ENCODE measurements at places on chromosomes 6 and 20.

DNA sequence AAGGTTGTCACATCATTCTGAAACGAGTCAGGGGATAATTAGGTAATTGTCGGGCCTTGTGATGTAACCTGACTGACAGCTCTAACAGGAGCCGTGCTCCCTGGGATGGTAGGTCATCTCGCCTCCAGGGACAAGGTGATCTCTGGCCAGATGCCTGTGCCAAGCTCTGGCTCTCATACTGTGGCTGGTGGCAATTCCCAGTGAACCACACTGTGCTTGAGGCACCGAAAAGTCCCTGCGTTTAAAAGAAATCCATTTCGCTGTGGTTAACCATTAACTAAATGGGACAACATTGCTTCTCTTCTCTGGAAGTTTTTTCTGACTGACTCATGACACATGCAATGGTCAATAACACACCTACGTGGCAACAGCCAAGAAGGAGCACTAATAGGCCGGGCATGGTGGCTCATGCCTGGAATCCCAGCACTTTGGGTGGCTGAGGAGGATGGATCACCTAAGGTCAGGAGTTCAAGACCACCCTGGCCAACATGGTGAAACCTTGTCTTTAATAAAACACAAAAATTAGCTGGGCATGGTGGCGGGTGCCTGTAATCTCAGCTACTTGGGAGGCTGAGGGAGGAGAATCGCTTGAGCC, 669.2 kb downstream of the PRKN start:
- no peak for DNase-seq

- DNase-seq: no peak
Measured at GRCh38 chr6:147858421-147858820, 349.9 kb downstream of the SAMD5 start.

DNA sequence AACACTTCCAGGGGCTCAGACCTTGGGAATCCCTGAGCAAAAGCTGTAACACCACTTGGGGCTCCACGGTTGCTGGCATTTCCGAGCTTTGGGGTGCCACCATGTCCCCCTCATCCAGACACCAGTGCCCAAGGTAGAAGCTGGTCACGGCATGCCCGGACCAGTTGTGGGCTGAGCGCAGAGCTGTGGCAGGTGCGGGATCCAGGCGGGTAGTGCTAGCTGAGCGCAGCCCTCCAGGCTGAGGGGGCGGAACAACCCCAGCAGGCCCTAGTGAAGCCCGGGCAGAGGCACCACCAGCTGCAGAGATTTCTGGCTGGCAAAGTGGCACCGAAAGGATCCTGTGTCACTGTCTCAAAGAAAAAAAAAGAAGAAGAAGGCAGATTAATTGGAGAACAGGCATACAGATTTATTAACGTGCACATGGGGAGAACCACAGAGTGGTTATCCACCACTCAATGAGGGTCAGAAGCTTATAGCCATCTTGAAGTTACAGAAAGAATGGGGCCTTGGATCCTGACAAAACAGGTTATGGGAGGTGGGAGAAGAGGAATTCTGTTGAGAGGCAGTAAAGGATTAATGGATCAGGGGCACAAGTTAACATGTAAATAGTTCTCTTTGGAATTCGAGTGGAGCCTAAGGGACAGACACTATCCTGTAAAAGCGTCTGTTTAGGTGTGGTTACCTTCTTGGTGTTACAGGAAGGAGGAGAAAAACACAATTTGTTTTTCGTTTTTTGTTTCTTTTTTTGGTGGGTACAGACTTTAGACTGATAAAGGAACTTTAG, 107.5 kb downstream of the CD24 start:
- DNase-seq: no peak

DNA sequence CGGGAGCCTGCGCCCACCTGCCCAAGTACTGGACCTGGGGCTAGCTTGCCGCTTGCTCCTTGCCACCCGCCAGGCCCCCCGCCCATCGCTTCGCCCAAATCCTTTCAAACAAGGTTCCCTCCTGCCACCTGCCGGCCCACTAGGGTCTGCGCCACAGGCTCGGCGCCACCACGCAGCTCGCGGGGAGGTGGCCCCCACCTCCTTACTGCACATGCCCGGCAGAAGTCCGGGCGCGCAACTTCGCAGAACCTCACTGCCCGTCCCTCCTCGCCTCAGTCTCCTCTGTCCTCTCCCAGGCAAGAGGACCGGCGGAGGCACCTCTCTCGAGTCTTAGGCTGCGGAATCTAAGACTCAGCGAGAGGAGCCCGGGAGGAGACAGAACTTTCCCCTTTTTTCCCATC, 11.2 kb downstream of the GNAS-AS1 start:
- DNase-seq: no peak

DNA sequence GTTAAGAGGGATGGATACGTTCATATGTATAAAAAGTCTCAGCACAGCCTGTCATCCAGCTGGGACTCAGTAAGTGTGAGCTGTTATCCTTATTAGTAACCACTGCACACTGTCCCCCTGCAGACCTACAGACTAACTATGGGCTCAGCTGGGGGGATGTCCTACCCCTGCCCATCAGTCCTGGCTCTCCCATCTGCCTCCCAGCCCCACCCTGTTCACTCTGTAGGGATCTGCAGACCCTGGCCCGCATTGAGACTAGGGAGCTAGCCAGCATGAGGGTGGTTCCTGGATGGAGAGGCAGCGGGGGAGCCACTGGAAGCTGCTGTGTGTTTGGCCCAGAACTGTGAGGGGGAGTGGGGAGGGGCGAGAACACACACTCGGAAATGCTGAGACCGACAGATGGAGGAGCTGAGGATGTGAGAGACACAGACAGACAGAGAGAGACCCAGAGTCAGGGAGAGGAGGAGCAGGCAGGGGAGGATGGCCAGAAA, 17.1 kb downstream of the XKR7 start:
- no peak for DNase-seq

DNA sequence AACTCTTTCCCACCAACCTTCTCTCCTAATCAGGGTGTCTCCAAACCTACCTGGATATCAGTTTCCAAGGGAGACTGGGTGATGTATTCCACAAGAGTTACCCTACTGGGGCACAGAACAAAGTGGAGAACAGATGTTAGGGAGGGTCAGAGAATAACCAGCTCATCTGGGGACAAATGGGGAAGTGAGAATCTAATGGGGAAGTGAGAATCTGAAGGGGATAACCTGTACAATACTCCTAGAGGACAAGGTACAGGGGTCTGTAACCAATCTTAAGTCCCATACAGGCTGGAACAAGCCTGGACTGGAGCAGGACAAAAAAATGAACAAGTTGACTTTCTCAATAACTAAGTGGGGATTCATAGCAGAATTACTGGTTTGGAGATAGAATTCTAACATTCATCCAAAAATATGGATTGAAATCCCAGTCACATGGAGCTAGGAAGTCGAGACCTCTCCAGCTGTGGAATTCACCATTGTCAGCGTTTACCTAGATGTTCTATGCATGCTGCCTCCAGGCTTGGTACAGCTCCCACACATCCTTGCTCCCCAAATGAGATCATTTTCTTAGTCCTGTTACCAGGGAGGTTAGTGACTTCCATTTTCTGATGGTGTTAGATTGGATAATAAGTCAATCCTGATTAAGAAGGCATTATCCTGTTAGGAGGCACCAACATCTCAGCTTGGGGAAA, 214.8 kb upstream of the MOCS1 start:
- DNase-seq: no peak

DNA sequence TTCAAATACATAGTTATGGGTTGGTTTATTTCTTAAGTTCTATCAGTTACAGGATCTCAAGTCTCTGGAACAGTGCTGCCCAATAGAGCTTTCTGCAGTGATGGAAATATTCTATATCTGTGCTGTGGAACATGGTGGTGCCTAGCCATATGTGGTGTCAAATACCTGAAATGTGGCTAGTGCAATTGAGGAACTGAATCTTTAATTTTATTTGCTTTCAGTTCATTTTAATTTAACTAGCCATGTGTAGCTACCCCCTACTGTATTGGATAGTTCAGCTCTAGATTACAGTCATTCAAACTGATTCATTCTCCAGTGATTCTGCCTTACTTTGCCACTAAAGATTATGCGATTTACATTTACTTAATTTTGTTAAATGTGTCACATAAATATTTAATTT, 503.2 kb downstream of the CDKAL1 start:
- no peak for DNase-seq

DNA sequence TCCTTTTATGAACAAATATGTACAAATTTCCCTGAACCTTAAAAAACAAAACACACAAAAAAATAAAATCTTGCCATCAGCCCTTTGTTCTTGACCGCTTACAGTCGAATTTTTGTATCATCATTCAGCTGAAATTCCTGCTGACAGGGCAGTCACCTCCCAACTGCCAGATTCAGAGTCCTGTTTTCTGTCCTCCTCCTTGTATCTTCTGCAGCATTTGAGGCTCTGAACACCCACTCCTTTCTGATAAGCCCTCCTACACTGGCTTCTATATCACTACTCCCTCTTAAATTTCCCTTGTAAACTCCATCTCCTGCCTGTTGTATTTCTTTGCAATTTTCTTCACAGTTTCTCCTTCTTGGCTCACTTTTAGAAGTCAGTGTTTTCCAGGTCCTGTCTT, 77.8 kb upstream of the CCN6 start:
- DNase-seq: no peak

DNA sequence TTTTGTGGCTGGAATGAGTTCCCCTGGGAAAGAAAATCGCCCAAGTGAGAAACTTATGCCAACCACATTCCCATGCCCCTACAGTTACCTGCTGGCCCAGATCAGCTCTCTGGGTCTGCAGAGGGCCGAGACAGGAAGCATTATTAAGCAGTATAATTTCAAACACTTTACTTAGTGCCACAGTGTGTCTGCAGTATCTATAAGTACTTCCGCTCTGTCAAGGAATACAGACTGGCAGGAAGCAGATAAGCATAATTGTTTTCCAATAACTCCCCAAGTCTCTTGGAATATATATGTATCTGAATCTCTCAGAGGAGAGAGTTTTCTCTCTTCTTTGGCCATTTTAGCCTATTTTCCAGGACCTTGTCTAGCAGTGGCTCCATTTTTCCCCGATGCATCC, 24.9 kb downstream of the SAYSD1 start:
- DNase-seq: no peak

DNA sequence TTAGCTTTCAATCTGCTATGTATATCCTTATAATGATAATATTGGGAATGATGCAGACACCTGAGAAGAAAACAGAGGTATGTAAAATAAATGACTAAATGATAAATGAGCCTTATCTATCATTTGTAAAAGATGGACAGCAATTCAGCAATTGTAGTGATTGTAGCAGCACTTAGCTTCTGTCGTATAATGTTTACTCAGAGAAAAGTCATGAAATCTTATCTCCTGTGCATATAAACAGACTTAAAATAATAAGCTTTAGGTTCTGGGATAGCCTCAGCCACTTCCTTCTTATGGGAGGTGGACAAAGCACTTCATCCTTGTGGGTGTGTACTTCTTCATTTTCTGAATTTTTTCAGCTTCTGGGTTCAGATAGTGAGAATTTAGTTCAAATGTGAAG, 324.8 kb upstream of the MAP3K7 start:
- no peak for DNase-seq

GRCh38 chr6:139338795-139339194, 35.7 kb downstream of the CITED2 start:
- DNase-seq: no peak

- no peak for DNase-seq
Measured at GRCh38 chr20:53557130-53557529, 36.5 kb downstream of the ZNF217 start.

- DNase-seq: no peak
Measured at GRCh38 chr20:40154514-40154913, 534.5 kb downstream of the MAFB start.

DNA sequence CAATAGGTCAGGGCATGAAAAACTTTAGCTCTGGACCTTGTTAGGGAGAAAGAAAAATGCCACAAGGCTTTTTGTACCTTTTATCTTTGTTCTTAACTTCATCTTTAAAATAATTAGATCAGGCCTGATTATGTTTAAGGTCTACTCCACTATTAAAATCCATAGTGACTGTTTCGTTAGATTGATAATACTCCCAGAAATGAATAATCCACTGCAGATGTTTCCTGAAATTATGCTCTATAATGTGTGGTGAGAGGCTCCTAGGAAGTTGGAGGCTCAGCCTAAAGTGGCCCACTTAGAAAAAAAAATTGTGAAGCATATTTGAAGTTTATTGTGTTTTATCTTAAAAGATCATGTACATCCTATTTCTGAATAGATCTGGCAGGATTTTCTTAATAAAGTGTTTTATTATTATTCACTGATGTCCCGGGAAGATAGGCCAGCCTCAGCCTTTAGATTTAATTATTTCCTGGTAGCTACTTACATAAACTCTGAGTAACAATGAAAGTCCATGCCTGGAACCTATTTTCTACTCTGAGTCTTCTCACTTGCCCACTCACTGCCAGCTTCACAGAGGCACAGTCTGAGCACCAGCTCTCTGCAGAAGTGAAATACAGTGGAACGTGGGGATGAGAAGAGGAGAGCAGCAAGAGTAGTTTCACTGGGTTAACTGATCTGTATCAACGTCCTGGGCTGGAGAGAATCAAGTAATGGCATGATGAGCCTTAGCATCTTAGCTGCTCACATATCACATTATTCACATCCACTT, 126.8 kb upstream of the TMEM170B start:
- no peak for DNase-seq

DNA sequence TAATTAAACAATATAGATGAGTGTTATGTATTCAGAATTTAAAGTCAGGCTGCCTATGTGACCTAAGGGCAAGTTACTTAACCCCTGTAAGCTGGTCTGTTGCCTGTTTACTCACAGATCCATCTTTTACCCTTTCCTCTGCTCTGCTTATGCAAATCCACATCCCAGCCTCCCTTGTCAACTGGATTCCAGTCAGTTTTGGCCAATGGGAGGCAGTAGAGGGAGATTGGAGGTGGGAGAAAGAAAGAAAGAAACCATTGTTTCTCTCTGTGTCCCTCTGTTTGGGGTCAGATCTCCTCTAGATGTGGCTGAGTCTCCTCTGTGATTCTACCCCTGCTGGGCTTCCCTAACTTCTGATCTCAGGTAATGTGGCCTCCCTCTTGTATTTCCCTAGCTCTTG, 266.8 kb upstream of the PLN start:
- no peak for DNase-seq

GRCh38 chr6:21616005-21616404, 22.5 kb downstream of the SOX4 start:
- DNase-seq: no peak

- no peak for DNase-seq
Measured at GRCh38 chr6:2179241-2179640, 66.2 kb downstream of the GMDS start.

- no peak for DNase-seq
Measured at GRCh38 chr20:59871096-59871495, 62.3 kb downstream of the SYCP2 start.

GRCh38 chr6:2990248-2990931, 9.3 kb upstream of the NQO2 start:
- no peak for DNase-seq

DNA sequence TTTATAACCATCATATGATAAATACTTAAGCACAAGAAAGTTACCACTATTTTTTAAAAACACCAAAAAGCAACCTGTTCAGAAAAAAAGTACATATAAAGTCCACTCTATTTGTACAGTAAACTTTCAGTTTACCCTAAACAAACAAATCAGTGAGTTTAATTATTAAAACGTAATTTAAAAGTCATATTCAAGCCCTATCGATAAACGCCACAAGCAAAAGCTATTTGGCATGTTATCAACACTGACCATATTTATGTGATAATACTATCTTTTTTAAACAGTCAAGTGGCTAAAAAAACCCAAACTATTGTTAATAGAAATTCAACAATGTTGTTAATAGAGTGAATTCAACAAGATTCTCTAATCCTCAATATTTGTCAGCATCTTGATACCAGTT, 1.9 kb downstream of the KATNA1 start:
- DNase-seq: no peak
